ENCODE measurements at places on chromosomes 6 and 20.

DNA sequence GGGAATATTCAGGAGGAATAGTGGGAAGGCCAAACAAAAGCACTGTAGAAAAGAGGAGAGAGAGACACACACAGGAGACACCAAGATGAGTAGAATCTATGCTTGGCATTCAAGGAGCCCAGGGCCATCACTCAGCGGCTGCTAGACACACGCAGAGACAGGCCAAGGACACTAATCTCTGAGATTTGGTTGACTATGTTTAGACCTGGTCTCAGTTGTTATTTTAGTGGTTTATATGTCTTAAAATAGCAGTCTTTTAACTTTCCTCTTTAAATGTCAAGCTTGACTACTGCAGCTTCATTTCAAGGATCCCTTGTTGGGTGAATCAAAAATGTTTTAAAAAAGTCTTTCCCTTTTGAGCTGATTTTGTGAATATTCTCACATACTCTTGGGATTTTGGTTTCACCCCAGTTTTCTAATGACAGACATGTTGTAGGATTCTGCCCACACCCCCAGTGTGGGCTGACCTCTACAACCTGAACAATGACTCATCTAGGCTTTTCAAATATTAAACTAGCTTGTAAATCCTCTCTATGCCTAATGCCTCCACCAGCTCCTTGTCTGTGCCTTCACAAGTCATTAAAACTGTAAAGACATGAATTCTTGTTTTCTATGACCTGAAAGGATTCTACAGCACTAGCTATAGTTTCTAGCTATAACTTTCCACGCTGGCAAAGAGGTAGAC, 142.7 kb upstream of the EXOC2 start:
- no peak for DNase-seq

DNA sequence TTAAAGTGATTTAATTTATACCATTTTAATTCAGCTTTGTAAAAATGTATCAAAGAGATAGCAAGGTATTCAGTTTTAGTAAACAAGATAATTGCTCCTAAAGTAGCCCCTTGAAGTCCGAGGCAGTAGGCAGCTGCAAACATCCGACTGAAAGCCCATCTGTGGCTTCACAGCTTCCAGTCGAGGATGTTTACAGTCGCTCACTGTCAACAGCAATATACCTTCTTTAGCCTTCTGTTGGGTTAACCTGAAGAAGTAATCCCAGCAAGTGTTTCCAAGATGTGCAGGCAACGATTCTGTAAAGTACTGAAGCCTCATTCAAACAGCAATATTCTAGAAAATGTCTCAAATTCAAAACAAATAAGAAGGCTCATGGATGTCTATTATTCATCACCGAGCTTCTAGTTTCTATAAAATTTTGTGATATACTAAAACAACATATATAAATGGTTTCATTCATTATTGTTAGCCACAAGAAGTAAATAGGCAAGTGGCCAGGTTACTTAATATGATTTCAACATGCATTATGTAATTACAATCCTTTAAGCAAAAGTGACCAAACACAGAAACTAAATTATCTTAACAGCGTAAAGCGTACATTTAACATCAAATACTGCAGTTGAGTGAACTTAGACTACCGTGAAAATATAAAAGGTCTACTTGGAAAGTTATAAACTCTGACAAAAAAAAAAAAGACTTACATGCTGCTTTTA, 115.0 kb downstream of the OGFRL1 start:
- no peak for DNase-seq

DNA sequence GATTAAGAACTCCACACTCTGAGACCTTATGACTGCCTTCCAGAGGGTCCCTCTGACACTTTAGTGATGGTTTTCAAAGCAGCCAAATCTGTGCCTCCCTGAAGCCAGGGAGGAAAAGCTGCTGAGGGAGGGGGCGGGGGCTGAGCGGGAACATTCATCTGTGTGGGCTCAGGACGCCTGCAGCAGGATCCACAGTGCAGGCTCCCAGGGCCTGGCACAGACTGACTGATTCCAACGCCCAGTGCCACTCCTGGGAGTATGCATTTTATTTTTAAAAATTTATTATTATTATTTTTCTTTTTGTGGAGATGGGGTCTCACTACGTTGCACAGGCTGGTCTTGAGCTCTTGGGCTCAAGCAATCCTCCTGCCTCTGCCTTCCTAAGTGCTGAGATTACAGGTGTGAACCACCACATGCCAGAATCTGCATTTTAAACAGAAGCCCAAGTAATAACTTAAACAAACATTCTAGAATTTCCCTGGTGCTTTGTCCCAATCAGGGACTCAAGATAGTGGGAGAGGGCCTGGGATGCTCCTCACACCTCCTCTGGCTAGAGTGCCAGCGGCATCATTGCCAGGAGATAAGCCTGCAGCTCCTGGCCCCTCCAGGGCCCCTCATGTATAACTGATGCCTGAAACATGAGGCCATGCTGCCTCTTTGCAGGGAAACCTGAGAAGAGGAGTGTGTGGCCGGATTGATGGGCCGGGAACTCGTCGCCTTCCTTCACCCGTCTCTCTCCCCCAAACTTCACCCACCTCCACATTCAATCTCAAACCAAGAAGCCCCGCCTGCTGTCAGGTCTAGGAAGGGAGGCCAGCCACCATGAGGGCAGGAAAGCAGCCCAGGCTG, 438 bp upstream of the TMC2 start:
- DNase-seq = no peak

GRCh38 chr20:46113113-46113470, 5.0 kb upstream of the CD40 start:
- DNase-seq = no peak

GRCh38 chr6:167341665-167342655, 17.1 kb downstream of the TTLL2 start:
- DNase-seq = no peak

GRCh38 chr6:1392813-1393640, 3.7 kb downstream of the FOXF2 start:
- DNase-seq = no peak

GRCh38 chr20:49483696-49484123, 1.2 kb upstream of the KCNB1 start:
- no peak for DNase-seq

DNA sequence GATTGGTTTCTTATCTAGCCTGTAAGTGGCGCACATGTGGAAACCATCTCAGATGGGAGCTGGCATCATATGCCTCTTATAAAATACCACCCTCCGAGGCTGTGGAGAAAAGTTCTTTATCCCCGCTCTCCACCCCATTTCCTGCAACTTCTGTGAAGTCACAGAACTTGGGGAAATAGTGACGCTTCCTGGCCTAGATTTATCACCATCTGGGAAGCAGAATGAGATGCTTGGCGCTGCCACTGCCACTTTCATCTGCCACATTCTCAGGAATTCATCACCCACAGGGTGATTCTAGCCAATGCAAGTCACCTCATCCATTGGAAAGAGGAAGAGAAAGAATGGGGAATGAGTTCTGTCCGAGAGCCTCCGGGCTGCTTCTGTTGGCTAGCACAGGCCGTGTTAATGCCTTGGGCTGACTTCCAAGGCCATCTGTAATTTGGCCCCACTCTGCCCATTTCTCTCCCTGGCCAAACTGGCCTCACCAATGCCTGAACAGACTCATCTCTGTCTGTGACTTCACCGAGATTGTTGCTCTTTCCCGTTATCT, 148.8 kb upstream of the SOX4 start:
- no peak for DNase-seq
